OCI-LY7 (cell line): ENCODE measurements at places on chromosomes 2 and 18.

- no peak for DNase-seq
These were observed 15.2 kb downstream of the G6PC2 start for GRCh38 chr2:168916331-168916675.

DNA sequence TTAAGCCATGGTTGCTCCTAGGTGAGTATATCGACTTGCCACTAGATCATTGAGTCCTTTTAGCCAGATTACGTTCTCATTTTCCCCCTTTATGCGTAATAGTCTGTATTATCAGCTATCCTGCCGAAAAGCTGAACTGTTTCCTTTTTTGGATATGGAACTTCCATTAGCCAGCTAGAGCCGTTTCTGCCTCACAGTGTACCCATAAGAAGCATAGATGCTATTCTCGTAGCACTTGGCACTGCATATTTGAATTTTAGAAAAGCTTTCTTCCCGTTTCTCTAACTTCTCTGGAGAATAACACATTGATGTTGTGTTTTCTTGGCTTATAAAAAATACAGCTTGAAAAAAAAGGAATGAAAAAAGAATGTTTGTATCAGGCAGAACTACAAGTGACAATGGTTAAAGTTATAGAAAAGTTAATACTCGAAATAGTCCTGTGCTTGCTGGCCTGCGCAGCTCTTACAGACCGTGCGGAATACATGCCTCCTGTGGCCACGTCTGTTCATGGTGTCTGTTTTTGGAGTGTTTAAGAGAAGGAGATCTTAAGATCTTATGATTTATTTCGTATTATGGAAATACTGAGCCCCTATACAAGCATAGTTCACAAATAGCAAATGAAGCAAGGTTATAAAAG is 710 bp downstream of the DUSP19 start:
- DNase-seq, result no peak

DNA sequence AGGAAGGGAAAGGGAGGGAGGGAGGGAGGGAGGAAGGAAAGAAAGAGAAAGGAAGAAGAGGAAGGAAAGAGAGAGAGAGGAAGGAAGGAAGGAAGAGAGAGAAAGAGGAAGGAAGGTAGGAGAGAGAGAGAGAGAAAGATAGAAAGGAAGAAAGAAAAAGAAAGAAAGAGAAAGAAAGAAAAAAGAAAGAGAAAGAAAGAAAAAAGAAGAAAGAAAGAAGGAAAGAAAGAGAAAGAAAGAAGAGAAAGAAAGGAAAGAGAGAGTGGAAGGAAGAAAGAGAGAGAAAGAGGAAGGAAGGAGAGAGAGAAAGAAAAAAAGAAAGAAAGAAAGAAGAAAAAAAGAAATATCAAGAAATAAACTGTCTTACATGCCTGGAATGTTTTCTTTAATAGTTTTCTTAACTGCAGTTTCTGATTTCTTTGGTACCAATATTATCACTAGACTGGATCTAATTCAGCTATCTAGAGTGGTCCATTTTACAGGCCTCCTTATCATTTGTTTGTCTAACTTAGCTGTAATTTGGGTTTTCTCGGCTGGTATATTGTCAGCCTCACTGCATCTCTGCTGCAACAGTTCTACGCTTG is 59.6 kb upstream of the MBOAT2 start:
- DNase-seq, result no peak

- no peak for DNase-seq
These were observed 1.2 kb upstream of the UGT1A7 start for GRCh38 chr2:233680361-233681045.

DNA sequence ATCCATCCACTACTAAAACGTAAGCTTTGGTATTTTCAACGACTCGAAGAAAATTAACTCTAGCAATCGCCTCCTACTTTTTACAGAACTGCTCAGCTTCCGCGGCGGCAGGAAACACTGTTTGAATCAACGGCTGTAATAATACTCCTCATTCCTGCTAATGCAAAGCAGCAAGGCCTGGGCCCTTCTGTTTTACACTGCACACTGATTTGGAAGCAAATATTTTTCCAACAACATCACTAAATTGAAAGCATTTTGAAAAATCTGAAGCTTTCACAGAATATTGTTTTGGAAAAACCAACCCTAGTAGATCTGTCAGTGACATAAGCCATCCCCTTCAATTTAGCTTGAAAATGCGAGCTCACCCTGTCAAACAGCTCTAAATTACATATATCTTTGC is 261.2 kb downstream of the TXNL1 start:
- DNase-seq, result no peak

GRCh38 chr18:903701-904100 is 970 bp upstream of the ADCYAP1 start:
- DNase-seq, result no peak

DNA sequence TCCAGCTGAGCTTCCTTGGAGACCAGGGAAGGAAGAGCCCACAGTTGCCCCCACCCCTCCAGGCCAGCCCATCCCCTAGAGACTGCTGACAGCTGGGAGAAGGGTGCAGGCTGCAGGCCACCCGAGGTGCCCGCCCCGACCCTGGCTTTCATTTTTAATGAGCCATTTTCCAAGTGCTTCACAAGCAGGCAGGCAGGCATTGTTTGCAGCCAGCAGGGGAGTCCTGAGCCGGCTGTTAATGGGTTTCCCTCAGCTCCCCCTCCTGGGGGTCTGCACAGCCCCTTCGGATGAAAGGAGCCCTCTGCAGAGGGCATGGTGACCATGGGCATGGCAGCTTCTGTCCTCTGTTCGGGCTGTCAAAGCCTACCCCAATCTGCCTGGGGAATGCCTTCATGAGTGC is 94.5 kb downstream of the ZBTB7C start:
- no peak for DNase-seq

DNA sequence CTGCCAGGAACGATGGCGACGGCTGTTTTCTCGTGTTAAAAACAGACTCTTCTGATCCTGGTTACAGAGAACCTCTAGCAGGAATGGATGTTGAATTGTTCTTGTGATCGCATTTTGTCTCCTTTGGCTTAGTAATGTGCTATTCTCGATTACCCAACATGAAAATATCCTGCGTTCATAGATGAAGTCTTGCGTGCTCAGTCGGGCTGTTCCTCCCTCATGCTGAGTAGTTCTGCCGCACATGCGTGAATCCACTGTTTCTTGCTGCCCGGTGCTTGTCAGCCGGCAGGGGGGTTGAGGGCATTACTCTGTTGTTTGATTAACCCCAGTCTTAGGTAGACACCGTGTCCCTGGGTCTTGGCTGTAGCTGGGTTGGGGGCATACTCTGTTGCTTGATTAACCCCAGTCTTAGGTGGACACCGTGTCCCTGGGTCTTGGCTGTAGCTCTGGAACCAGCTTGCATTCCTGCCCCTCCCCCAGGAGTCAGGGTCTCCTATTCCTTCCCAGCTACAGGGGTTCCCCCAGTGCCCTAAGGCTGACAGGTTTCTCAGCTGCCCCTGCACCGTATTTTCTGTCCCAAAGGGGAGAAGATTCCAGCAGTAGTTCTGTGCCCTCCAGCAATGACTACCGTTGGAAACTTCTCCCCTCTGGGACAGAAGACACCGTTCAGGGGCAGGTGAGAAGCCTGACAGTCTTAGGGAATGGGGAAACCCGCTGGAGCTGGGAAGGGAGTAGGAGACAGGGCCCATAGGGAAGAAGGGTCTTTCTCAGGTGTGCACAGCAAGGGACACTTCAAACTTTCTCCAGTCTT is 22.1 kb upstream of the ASB1 start:
- no peak for DNase-seq

DNA sequence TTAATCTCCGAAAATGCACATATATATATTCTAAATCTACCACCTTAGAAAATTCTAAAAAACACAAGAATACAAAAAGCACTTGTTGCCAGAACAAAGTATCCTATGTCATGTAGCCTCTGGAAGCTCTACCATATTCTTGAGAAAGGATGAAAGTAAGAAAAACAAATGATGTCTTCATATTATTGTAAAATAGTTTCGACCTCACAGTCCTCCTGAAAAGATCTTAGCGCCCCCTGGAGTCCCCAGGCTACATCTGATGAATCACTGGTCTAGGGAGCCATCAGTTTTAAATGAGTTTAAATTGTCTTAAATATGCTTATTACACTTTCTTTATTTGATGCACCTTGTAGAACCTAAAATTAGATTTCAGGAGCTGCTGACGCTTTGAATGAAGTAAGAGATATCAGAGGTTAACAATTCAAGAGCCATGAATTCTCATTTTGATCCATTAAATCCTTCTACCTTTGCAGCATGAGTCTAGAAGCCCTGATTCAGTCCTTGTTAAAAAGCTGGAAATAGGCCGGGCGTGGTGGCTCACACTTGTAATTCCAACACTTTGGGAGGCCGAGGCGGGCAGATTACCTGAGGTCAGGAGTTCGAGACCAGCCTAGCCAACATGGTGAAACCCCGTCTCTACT is 138.8 kb downstream of the MCFD2 start:
- DNase-seq, result peak; percentile 55

- peak; percentile 2 for DNase-seq
These were observed 17.4 kb upstream of the SLC35G4 start for GRCh38 chr18:11591957-11592356.

DNA sequence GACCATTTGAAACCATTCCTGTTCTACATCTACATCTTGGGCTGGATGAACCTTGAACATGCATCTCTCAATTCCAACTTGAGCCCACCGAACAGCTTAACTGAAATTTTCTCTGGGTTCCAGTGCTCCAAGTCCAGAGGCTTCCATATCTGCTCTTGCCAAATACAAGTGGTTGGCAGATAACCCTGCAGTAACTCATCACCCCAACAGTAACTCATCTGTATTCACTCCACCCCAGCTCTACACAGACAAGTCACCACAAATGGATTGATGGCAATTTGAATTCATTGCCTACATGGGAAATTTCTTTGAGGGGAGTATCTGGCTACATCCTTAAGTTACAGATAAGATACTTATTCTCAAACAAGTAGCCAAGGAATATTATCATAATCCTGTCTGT is 502.4 kb upstream of the TNP1 start:
- DNase-seq, result no peak

- DNase-seq, result peak; percentile 68
These were observed 19.6 kb downstream of the EHD3 start for GRCh38 chr2:31253356-31254131.

DNA sequence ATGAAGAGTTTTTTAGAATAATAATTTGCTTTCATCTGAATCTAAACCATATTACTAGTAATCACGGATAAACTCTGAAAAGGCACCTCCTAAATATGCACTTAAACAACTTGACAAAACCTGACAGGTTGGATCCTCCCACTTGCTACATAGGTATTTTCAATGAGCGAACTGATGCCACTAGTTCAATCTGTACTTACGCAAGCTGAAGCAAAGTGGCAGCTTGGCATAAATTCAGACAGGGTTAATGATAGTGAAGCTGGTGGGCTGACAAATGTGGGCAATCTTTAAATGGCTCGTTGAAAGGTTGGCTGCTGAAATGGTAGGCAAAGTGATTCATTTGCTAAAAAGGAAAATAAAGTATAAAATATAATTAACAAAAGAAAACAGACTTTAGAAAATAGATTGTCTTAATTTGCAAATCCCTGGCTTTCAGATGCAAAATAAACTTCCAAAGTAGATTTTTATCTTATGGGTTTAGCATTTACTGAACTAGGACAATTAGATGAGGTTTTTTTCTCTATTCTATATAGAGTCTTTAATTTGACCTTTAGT is 1713.5 kb upstream of the SLC39A10 start:
- DNase-seq, result no peak
